Activated CD8-positive, alpha-beta T cell treated with anti-CD3 and anti-CD28 coated beads for 36 hours (primary cell): ENCODE measurements at places on chromosomes 7 and 10. TPM values are rescaled to one million over a fixed set of nuclear protein-coding genes. Genes with fewer than 3 reads are reported as not detected.

The C10orf62 gene
- total RNA-seq, result not detected

- no peak for DNase-seq
Measured at GRCh38 chr10:131676046-131676799, 224.6 kb upstream of the PPP2R2D start.

DNA sequence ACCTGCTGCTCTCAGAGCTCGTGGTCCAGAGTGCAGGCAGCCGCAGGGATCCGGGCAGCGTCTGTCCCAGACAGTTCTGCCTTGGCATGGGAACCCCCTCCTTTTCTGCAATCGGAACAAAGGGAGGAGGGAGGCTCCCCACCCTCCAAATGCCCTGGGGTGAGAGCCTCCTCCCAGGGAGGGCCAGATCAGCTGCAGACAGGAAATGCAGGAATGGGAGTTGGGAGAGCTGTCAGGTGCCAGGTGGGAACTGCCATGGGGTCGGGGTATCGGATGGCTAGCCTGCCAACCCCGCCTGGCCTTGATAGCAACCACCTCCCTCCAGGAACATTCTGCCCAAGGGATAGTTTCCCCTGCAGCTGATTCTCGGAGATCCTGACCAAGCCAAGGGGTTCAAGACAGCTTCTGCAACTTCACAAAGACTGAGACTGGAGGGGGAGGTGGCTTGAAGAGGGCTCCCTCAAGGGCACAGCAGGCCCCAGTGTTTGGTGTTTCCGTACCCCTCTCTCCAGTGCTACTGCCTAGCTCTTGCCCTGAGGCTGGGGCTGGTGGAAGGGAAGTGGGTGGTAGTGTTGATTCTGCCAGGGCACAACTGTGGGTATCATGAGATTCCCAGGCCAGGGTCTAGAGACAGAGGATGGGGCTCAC is at the start of gene CALML5:
Gene CALML5 (minus strand): TSS at position 78 of the 648 bp plus-strand sequence. CDS start 132 bp downstream, outside the sequence.
- no peak for DNase-seq

DNA sequence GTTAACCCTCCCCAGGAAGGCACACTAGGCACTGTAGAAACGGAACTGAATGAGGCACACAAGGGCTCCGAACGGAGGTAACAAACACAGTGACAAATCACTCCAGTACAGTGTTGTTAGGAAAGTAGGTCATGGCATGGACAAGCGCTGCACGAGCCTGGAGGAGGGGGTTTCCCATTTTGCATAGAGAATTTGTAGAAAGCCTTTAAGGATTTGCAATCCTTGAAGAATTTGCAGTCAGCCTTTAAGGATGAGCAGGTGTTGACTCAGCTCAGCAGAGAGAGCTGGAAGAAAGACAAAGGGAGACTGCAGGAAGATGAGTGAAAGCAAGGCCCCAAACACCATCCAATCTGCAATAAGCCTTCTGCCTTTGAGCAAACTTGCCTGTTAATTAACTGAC is 51.1 kb upstream of the PPP1R3C start:
- DNase-seq, result no peak

The ABCB1 gene
- 8.8 TPM for total RNA-seq

DNA sequence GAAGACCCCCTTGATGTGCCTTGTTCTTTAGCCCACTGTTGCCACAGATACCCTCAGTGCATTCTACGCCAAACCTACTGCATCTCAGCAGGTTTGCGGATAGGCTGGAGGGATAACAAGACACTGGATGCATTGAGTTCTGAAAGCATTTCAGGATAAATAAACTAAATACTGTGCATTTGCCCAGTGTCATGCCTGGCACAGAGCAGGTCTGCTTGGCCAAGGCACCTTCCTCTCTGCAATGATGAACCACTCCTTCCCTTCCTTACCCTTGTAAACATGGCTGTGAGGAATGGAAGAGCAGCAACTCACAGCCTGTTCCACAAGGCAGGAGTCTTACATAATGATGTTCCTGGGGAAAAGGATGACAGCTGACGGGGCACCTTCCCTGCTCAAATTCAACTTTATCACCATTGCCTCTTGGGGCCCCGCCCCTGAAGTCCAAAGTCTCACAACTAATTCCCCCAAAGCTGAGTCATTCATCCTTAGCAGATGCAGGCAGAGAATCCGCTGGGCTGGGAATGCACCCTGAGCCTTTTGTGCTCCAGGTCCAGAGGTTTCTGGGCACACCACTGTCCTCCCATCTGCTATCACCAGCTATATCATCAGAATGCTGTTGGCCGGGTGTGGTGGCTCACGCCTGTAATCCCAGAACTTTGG is 11.6 kb downstream of the DDX56 start:
- no peak for DNase-seq

The ACTL6B gene
- not detected for total RNA-seq

- DNase-seq, result no peak
Measured at GRCh38 chr7:133887459-133887858, 239.7 kb upstream of the LRGUK start.

DNA sequence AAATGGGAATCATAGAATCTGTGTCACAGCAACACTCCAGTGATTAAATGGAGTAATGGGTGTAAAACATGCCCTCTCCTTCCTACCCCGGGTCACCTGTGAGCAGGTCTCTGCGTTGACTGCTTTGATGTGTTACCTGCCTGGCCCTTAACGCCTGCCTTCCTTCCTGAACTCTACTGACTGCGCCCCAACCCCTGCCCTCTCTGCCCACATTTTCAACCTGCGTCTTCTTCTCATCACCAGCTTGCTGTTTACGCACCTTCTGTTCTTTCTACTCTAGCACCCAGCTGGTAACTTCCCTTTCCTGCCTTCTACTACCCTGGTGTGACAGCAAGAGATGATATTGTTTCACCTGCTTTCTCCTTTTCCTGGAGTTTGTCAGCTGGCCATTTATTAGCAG is 303.0 kb upstream of the LRGUK start:
- DNase-seq, result no peak

The ORC5 gene
- total RNA-seq, result 22.1 TPM

The ATRNL1 gene
- total RNA-seq, result not detected

- no peak for DNase-seq
Measured at GRCh38 chr7:83362871-83363550, 200.3 kb upstream of the PCLO start.

DNA sequence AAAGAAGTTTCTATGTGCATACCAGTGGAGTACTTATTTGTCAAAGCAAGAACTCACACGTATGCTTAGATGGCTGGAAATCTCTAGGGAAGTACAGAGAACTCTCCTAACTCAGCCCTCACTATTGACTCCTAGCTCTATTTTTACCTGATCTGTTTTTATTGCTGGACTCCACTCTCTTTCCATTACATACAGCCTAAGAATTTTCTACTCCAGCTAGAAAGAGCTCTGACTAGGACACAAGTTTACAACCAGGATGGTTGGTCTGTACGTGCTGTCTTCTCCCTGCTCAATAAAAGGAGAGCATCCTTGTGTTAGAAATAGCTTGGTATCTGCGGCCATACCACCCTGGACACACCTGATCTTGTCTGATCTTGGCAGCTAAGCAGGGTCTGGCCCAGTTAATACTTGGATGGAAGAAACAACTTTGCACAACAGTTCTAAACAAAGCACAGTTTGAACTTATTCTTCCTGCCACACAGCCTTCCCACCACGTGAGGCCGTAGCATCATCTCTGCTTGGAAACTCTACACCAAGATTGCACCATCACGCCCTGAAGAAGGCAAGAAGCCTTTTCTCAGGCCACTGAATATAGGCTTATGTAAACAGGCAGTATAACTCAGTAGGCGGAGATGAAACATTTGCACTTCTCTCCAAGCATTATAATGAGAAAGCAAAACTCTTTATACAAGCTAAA is 50.7 kb downstream of the KCNMA1 start:
- DNase-seq, result no peak

DNA sequence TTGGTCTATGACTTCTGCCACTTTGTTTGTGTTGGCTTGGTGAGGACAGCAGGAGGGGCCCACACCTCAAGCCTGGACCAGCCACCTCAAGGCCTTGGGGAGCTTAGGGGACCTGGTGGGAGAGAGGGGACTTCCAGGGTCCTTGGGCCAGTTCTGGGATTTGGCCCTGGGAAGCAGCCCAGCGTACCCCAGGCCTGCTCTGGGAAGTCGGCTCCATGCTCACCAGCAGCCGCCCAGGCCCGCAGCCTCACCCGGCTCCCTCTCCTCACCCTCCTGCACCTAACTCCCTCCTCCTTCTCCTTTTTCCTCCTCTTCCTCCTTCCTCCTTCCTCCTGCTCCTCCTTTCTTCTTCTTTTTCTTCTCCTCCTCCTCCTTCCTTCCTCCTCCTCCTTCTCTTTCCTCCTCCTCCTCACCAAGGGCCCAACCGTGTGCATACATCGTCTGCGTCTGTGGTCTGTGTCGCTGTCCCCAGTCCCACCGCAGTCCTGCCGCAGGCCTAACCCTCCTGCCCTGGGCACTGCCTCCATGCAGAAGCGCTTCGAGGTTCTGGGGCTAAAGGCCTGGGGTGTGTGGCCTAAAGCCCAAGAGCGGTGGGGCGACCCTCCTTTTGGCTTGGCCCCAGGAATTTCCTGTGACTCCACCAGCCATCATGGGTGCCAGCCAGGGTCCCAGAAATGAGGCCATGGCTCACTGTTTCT is 5.3 kb downstream of the EN2 start:
- DNase-seq, result no peak

The PLOD3 gene
- 24.4 TPM for total RNA-seq

- no peak for DNase-seq
Measured at GRCh38 chr7:55296070-55296469, 69.1 kb upstream of the LANCL2 start.

DNA sequence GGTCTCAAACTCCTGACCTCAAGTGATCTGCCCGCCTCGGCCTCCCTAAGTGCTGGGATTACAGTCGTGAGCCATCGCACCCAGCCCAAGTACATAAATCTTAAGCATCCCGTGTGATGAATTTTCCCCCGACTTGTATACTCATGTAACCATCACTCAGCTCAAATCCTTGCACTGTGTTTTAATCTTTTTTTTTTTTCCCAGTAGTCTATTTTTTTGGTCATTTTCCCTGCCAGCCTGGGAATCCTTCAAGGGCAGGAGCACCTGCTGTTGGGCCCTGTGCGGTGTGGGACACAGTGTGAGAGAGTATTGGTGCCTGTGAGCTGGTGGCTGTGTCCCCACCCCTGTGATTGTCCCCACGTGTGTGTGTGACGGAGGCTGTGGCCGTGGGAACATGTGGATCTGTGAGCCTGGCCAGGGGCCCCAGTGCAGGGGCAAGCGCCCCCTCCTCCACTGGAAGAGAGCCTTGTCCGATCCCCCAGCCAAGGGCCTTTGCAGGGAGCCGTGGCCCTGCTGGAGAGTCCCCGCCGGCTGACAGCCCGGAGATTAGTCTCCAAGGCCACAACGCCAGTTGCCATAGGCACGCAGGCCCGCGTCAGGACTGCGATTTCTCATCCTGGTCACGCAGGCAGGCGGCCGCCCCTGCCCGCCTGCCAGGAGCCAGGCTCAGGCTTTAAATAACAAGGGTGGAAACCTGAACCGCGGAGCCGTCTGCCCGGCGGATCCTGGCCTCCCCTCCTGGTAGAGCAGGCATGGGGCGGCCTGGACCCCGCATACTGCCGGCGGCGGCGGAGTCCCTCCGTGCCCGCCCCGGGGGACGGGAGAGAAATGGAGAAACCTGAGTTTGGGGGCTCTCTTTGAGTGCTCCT is 26.5 kb downstream of the GTF2IRD1 start:
- peak; percentile 9 for DNase-seq

DNA sequence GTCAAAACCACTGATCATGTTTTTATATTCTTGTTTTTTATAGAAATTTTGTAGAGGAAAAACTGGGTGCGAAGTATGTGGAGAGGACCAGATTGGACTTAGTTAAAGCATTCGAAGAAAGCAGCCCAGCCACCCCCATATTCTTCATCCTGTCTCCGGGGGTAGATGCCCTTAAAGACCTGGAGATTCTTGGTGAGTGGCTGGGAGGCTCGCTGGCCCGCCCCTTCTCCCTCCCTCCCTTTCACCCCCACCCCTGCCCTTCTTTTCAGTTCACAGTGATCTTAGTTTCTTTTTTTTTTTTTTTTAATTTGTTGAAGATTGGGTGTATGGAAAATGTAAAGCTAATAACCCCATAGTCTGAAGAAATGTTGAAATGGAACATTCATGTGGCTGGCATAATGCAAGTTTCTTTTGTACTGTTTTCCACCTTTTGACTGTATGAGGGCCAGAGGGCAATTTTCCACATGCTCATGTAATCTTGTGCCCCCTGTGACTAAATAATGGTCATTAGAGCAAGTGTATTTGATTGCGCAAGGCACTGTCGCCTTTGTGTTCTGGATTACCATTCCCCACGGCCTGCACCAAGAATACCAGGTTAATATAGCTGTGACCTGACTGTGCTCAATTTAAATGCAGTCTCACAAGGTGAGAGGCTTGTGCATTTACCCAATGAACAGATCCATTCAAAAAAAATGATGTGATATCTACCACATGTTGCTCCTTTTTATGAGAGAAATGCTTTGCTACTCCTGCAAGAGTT is 77.7 kb downstream of the CDCA7L start:
- no peak for DNase-seq

The ACBD5 gene
- 17.0 TPM for total RNA-seq

GRCh38 chr7:30604901-30605300 is 10.2 kb downstream of the GARS1 start:
- DNase-seq, result no peak

DNA sequence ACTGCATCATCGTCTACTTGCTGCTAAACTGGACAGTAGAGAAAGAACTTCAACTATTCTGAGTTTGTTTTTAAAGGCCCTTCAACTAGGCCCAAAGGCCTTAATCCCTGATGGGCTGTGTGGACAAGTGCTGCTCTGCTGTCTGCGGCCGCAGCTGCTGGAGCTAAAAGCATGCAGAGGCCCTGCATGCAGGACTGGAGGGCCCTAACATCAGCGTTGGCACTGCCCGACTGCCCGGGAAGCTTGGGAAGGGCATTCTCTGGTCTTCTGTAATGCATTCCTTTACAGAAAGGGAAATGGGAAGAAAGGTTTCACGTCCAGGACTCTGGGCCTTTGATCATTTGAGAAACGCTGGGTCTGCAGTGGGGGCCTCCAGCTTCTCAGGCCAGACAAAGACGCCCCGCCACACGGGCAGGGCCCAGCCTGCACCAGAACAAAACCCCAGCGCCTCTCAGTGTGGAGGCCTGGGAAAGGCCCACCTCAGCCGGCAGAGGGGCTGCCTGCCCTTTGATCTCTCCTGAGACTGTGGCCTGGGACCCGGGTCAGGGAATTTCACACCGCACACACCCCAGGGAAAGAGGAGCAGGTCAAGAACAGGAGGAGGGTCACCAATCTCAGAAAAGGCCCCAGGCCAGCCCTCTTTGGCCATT is 229.3 kb downstream of the DNAJB6 start:
- DNase-seq, result no peak

DNA sequence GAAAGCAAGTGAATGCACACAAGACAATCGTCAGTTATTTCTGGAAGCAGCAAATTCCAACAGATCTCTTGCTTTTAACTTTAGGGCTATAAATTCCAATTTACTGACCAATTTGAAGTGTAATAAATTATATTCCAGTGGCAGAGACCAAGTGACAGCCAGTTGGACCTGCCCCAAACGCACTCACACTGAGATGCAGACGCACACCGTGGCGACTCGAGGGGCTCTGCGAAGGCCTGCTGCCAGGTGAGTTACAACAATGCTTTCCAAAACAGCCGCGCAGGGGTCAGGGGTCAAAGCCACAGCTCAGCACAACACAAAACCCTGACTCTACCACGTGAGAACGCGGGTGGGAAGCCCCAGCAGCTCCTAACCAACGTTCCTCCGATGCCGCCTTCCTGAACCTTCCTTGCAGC is 97.4 kb downstream of the ZRANB1 start:
- no peak for DNase-seq

- peak; percentile 59 for DNase-seq
Measured at GRCh38 chr7:20064974-20065862, 152.0 kb downstream of the MACC1 start.
